Activated CD4-positive, alpha-beta T cell treated with anti-CD3 and anti-CD28 coated beads, Interleukin-2, amount 50 U/mL, for 1 hour (primary cell): ENCODE measurements at places on chromosomes 7 and 10.

- no peak for DNase-seq
Observed at GRCh38 chr7:50327443-50327842, 22.9 kb downstream of the IKZF1 start.

DNA sequence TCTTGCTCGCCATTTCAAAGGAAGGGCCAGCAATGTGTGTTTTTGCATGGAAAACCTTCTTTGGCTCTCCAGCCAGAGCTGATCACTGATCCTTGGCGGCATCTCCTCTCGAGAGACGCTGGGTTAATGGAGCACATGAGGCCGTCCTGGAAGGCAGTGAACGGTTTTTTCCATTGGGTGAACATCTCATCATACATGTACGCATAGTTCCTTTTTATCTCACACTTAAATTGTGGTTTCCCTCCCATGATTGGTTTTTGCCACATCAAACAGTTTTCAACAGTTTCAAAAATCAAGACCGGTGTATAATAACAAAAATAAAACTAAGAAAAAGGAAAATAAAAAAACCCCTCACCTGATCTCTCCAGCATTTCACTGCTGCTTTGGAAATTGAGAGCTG, 276.4 kb downstream of the TCF7L2 start:
- no peak for DNase-seq

DNA sequence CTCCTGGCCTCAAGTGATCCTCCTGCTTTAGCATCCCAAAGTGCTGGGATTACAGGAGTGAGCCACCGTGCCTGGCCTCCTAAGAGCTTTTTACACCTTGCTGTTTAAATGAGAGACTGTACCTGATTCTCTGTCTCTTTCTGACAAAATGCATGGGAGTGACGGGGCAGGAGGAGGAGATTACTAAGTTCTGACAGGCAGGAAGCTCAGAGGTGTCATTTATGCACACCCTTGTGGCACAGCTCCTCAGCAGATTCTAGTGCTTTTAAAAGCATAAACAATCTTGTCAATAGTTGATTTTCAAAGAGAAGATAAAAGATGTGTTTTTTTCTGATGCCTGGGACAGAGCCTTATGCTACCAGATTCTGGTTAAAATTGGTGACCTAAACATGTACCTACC, 39.7 kb upstream of the STEAP4 start:
- DNase-seq, result no peak

- no peak for DNase-seq
Observed at GRCh38 chr10:75009426-75009825, 102.0 kb upstream of the SAMD8 start.

GRCh38 chr10:18683427-18683826, 24.2 kb downstream of the ARL5B start:
- DNase-seq, result no peak

DNA sequence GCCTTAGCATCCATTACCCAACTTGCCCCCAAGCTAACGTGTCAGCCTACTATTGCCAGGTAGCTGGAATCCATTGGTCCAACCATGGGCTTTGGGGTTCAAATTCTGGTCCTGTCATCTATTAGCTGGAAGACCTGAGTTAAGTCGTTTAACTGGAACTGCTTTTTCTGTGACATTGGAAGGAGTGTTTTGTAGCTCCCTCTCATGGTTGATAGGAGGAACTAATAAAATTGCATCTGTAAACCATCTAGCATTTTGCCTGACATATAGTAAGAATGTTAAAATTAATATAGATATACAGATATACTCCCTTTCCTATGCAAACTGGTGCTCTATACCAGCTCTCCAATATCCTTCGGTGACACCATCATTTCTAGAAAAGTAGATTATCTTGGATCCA, 23.8 kb upstream of the SLF2 start:
- DNase-seq, result no peak

DNA sequence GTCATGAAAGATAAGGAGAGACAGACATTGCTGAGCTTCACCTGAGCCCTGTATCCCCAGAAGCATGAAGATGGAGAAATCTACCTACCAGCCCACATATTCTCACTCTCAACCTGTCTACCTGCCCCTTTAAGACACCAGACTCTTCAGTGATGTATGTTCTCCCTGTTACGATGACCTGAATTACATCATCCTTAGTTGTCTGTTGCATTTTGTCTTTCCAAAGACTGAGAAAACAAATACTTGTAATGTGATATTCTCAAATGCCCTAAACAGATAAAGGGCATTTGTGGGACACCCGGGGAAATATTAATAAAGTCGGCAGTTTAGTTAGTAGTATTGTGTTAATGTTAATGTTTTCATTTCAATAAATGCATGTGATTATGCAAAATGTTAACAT, 305.8 kb upstream of the IGFBP3 start:
- no peak for DNase-seq

DNA sequence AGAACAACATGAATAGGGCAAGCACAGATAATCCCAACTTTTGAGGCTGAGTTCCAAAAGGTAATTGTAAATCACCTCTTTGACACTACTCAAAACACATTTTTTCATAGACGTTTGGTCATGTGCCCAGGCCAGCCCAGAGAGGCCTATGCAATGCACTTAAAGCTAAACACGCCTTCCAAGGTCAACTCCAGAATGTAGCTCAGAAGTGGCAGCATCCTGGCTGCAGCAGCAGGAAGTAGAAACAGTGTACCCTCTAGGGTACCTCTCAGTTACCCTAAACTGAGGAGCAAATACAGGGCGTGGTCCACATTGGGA, 58.7 kb downstream of the OSBPL3 start:
- no peak for DNase-seq

DNA sequence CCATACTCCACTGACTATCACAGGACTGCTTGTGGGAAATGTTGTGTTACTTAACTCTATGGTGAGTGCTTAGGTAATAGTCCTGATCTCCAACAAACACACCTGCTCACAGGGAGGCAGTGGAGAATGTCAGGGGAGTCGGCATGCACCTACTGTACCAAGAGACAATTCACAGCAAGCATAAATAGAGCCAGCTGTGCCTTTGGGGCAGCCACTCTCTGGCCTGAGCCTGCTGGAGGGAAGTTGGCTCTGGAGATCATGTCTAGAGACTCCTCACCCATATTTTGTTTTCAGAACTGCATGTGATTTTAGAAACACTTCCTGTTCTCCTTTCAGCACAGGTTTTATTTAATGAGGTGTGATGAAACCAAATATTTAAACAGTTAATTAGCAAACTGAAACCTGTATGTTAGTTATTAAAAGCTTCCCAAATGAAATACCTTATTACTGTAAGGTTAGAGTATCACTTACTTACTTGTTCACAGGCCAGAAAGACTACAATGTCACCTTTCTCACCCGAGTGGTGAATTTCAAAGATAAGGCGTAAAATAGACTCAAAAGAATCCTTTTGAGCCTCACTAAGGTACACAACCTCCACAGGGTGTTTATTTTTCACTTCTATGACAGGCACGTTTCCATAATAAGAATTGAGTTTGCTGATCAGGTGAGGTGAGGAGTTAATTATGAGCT, 21.8 kb downstream of the DHX32 start:
- no peak for DNase-seq

DNA sequence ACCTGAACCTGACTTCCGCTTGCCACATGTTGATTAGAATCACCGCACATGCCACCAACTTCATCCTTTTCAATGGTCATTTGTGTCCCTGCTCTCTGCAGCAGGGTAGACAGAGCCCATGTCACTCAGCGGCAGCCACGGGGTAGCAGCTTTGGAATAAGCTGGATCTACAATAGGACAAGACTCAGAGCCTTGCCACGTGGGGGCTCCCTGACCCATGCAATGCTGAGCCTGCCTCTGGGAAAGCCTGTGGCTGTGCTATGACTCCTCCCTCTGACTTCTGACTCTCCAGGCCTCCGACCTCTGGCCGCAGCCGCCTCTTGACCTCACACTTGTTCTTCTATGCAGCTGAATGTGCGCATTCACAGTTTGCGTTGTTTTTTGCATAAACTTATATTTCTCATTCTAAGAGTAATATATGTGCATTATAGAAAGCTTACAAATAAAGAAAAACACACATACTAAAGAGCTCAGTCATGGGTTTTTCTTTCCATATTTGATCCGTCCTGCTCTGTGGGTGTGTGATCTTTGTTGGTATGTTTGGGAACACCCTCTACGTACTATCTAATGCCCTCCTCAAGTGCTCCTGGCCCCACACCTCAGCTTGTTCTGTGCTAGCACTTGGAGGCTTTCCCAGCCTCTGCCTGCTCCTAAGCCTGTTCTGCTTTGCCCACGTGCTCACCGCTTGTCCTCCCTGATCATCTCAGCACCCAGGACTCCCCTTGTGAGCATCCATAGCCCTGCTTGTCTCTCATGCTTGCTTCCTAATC, 198.0 kb upstream of the MKI67 start:
- DNase-seq, result no peak

DNA sequence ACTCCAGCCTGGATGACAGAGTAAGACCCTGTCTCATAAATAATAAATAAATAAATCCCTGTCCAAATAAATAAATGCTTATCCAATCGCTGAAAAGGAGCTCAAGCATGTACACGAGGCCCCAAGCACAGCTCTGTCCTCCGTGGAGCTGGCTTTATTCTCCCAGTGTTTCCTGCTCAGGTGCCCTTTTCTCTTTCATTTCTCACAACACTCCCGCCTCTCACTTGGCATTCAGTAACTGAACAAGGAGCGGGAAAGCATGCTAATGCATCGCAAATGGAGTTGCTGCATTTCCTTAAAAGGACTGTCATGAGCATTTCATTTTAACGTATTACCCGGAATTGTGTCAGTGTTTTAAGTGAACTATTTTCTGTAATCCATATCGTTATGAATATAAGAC, 210.9 kb upstream of the C7orf33 start:
- no peak for DNase-seq

DNA sequence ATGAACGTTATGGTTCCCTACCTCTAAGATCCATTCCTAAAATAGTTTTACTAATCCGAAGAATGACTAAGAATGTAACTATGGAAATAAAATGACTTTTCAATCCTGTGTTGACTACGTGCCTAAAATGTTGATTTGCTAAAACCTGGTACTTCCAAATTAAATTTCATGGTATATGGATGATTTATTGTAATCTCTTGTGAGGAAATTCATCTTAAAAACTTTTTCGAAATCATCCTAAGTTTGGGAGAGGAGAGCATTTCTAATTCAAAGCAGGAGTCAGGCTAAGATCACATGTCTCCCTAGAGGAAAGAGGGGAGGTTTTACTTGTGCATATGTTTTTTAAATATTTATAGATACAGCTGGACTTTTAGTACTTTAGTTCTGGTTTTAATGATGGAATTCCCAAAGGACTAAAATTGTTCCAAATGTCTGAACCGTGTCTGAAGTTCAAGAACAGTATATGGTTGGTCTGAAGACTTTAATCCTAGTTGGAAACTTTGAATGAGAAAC, 483.9 kb downstream of the AUTS2 start:
- no peak for DNase-seq

DNA sequence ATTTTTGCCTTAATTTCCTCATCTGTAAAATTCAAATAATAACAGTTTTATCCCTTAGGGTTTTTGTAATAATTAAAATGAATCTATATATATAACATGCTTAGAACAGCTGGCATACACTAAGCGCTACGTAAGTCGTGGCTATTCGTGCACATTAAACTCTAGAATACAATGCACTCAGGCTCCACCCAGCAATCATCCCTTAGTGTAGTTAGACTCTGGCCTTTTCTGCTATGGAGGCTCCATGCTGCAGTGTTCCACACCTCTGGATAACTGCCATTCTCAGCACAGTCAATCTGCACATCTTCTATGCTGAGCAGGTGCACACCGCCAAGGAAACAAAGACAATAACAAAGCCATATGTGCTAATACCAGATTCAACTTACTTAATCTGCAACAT, 92.9 kb downstream of the IPMK start:
- no peak for DNase-seq

DNA sequence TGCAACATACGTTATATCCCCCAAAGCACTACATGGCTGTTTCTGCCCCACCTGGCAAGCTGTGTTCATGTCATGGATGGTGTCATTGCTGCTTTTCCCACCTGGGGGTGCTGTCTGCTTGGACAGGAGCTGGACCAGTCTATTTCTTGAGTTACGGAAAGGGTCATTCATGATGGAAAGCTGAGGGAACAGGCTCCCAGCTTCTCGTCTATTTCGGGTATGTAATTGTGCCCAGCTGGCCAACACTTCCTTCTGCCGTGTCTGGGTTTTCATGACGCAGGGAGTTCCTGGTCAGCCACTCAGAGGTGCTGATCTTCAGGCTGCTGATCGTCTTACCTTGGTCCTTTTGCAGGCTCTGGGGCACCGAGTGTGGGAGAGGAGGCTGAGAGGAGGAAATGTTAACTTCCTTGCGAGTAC, 8.6 kb downstream of the BTBD16 start:
- DNase-seq, result no peak

- DNase-seq, result no peak
Observed at GRCh38 chr7:24366876-24367275, 82.9 kb downstream of the NPY start.

DNA sequence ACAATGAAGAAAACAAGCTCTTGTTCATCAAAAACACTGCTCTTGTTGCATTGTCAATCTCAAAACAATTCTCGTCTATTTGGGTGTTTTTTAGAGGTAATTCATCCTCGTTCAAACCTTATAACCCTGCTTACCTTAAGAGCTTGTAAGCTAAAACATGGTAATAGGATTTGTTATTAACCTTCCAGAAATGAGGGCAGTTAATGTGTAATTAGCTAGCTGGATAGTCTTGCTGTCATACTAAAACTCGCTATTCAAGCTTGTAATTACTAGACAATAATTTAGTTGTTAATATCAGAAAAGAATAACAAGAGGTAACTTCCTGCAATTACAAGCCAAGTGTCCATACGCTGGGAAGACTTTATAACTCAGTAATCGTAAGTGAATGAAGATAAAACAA, 101.6 kb downstream of the UBE2H start:
- no peak for DNase-seq

DNA sequence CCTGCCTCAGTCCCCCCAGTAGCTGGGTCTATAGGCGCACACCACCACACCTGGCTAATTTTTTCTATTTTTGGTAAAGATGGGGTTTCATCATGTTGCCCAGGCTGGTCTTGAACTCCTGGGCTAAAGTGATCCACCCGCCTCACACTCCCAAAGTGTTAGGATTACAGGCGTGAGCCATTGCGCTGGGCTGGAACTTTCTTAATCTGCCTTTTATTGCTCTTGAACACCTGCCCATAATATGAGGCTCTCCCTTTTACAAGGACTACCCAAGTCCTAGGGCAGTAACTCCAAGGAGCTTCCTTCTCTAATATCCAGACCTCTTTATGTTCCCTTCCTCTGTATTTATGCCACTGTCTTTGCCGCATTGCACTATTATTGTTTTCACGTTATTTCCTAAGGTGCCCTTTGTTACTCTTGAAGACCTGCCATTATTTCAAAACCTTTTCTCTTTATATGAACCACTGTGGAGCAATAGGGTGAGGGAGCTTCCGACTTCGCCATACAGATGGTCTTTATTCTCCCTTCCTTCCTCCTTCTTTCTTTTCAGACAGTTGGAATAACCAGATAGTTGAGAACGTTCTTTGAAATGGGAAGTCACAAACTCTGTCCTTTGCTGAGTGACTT, 36.3 kb upstream of the TCF7L2 start:
- DNase-seq, result no peak
